ENCODE measurements at places on chromosomes 5 and 9.
A peak's percentile ranks its signal among the peaks of the same experiment; 100 is the strongest.

DNA sequence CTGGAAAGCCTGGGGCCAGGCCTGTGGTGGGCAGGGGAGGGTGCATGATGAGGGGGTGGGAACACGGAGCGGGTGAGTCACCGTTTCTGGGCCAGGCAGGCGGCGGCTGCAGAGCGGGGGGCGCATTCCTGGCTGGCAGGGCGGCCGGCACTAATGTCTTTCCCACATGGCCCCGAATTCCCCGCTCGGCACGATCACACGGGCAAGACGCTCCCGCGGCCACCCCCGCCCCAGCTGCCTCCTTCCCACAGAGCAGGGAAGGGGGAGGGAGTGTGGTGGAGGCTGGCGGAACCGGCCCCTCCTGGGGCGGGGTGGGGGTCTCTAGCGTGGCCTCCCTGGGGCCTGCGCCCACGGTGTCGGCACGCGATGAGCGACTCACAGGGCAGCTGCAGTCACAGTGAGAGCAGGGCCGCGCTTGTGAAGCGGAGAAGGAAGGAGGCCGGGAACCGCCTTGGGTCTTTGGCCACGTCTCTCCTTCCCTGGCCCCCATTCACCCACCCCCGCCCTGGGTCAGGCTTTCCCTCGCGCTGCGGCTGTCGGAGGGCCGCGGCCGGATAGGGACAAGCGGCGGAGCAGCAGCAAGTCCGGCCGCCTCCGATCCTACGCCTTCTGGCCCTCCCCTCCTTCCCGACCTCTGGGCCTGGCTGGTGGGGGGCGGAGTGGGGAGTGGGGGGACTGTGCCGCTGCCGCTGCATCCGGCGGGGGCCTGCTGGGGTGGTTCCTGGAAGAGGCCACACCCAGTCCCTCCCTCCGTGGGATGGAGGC, 48.9 kb downstream of the CXXC5 start:
- peak; percentile 87 for DNase-seq

GRCh38 chr5:62354028-62354874, 48.2 kb downstream of the KIF2A start:
- DNase-seq = peak; percentile 16

DNA sequence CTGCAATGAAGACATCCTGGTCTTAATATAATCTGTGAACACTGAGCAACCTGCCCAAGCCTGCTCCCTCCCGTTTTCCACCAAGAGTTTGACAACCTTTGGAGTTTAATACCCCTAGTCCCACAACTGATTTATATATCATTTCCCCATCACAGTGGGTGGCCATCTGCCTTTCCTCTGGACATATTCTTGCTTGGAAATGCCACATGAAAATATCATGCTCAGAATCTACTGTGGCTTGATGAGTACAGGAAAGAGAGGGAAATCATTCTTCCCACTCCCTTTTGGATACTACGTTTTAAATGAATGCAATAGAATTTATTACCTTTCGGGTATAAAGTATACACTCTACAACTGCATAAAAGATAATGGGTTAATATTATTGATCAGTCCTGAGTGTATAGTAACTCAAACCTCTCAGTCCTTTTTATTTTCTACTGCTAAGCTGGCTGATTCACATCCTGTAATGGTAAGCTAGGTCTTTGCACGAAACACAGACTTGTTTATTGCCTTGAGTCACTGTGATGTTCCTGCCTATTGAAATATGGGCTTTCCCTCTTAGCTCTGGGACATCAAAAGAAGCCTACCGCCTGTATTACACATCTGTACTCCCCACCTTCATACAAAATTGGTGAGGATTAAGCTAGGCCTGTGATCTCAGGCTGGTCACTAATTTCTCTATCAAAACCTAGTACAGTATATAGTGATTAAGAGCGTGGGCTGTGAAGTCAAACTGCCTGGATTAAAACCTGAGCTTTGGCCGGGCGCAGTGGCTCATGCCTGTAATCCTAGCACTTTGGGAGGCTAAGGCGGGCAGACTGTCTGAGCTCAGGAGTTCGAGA, 67.6 kb upstream of the NR5A1 start:
- DNase-seq = no peak

GRCh38 chr5:59506285-59506877, 387.1 kb downstream of the PDE4D start:
- DNase-seq = peak; percentile 58

GRCh38 chr9:124101969-124102345, 90.4 kb downstream of the LHX2 start:
- no peak for DNase-seq

All from suppressor macrophage (primary cell).